ENCODE measurements at places on chromosomes 5 and 9.

- DNase-seq, result peak; percentile 80
Measured at GRCh38 chr9:21709464-21710058, 92.9 kb upstream of the MTAP start.

DNA sequence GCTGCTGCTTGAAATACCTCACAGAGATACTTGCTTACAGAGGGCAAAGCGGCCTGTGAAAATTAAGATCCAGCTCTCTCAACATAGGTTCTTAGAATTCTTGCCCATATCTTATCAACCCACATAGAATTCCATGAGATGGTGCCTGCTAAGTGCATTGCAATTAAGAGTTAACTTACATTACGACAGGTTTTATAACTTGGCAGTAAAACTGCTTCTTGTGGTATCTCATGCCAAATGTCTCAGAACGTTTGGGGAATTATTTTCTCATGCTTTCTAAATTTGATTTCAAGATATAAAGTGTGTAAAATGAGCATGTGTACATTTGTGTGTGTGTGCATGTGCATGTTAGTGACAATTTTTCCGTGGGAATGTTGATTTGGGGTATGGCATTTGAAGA, 261.2 kb downstream of the SAXO1 start:
- DNase-seq, result no peak

- DNase-seq, result no peak
Measured at GRCh38 chr5:35776757-35777156, 79.9 kb upstream of the IL7R start.

DNA sequence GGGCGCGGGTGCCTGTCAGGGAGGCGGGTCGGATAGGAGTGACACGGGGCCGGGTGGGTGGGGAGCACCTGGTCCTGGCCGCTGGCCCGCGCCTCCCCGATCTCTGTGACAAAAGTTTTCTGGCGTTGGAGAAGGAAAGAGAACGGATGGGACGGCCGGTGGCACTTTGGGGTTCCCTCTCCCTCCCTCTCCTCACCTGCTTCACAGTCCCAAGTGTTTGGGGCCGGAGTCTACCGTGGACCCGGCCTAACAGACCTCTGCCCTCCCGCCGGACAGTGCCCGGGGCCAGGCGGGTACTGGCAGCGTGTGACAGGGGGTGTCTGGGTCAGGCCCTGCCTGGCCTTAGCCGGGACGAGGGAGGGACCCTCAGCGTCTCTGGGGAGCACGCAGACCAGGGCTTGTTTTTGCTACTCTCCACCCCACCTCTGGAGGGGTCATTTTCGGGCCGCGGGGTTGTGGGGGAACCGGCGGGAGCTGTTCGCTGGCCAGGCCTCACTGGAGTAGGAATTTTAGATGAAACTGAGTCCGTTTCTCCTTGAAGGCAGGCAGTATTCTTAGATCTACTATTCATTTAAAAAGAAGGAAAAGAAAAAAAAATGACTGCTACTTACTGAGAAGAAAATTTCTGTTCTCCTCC, 1.7 kb downstream of the PRDM6 start:
- no peak for DNase-seq

DNA sequence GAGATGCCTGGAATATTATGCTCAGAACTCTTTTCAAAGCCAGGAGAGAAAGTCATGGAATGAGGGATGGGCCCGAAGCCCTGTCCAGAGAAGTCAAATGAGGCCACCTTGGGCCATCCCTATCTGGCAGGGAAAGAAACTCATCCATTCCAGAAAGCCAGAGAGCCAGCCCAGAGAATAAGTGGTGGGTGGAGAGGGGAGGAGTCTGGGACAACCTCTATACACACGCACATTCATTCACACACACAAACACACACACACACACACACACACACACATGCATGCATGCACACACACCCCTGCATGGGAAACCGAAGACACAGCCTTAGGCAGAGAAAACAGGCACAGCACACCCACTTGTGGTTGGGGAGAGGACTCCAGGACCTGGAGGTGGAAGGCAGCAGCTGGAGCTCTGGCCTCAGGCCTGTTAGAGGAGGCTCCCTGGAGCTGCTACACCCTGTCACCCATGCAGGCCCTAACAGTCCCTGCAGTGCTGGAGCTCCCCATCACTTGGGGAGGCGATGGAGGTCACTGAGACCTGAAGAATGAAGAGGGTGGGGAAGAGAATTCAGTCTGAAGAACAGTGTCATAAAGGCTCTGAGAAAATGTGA, 38.0 kb downstream of the TGFBI start:
- DNase-seq, result no peak

GRCh38 chr9:129697656-129698253, 32.3 kb downstream of the PRRX2 start:
- DNase-seq, result peak; percentile 71

DNA sequence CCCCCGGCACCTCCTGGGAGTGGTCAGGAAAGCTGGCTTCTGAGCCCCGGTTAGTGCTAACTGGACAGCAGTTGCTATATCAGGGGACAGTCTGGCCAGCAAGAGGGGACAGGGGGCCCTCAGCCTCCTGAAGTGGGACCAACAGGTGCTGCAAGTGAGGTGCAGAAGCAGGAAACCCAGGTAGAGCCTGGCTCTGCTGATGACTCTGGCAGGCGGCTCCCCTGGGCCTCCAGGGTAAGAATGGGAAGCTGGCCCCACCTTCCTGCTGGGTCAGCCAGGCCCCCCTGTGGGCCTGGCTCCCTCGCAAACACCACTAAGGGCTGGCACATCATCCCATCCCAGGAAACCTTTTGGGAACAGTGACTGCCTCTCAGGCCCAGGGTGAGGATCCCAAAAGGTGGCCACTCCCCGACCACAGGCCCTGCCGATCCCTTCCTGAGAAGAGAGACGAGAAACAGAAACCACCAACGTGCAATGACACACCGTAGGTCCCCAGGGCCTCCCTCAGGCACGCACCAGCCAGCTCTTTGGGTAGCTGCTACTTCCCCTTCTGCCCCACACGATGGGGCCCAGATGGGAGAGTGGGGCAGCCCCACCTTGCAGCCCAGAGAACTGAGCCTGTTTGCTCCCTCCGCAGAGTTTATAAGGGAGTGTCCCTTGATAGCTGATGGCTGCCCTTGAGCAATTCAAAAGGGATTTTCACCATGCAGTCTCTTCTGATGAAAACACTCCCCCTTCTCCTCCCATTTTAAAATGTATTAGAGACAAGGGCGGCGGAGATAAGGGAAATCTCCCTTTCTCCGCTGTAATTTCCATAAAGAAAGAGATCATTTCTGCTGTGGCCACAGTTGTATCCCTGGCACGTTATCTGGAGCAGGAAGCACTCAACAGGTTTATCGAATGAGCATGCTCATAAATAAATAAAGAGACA, 76.8 kb downstream of the STK10 start:
- DNase-seq, result peak; percentile 93

DNA sequence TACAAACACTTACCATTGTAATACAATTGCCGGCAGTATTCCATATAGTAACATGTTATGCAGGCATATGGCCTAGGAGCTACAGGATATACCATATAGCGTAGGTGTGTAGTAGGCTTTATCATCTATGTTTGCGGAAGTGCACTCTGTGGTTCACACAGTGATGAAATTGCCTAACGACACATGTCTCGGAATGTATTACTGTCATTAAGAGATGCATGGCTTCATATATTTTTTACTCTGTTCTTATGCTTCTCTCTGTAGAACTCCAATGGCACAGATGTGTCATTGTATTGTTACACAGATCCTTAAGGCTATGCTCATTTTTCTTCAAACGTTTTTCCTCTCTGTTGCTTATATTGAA, 19.2 kb upstream of the ANKRD18A start:
- no peak for DNase-seq

DNA sequence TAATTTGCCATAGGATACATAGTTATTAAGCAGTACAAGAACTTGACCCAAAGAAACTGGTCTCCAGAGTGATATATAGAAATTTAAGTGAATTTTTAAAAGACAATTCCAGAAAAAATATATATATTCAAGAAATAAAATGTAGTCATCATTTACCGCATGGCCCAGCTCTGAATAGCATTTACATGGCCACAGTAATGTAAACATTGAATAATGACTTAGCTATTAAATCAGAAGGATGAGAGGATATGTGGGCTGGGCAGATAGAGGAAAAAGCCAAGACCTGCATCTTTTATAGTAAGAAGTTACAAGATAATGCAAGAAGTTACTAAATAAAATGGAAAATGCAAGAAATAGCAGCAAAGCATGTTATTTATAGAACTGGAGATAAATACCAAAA, 405.2 kb upstream of the WWC1 start:
- DNase-seq, result no peak

DNA sequence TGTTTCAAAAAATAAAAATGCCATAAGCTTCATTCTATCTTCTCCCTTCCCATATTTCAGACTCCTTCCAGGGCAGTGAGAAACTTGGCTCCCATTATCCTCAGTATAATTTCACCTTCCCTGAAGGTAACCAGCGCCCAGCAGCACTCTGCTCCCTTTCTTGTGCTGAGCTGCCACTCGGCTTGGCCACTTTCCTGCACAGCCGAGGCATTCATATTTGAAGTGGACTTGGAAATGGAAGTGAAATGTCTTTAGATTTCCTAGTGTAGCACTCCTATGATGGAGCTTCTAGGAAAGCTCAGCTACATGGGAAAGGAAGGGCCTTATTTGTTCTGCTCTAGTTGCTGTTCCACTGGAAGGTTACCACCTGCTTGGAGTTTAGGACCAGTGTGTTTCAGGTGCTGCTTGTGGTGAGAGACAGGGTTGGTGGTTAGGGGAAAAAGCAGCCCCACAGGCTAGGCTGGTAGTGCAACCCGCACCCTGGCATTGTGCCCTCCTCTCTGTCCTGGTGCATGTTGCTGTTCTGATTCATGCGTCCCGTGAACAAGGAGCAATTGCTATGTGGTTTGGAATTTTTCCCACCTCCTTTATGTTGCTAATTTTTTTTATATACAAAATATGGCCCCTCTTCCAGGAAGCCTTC, 53.8 kb downstream of the RAD23B start:
- no peak for DNase-seq

GRCh38 chr9:126675147-126675467, 61.4 kb downstream of the LMX1B start:
- DNase-seq, result no peak

- DNase-seq, result no peak
Measured at GRCh38 chr9:121261107-121261460, 6.9 kb upstream of the GSN start.

DNA sequence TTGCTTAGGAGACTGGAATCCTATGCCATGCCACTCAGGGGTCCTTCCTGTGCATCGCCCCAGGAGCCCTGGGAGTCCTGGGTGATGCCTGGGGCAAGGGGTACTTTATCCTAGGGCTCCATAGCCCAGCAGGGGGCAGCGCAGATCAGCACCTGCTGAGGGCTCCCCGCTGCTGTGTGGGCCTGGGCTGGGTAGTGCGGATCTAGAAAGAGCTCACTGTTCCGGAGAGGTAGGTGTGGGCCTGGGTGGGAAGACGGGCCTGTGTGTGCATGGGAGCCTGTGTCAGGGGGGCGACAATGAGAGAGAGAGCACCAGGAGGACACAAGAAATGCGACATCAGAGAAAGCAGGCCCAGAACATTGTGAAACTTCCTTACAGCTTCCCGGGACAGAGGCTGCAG, 11.4 kb upstream of the DAB2IP start:
- peak; percentile 71 for DNase-seq

DNA sequence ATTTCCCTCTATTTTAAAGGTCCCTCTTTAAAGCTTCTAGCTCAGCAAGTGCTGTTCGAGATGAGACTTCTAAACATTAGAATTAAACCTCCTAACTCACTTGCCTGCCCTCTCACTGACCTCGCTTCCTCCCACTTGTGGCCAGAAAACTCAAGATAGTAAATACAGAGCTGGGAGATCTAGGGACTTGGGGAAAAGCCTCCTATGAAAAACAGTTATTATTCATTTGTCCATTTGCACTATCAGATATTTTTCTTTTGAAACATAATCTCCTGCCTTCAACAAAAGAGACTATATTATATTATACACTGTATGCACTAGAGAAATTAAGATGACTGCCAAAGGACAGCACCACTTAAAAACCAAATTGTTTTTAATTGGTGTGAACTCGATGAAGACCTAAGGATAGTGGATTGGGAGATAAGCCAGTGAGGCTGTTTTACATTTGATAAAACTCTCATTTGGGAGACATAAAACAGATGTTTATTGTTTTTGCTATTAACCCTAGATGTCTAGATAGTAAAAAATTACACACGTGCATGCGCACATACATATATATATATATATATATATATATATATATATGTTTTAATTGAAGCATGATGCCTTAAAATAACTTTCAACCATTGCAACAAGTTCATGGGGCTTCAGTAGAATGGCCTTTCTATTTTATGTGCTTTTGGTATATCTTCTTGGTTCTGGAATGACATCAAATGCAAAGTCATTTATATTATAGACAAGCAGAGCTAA, 229.4 kb downstream of the ADAMTSL1 start:
- no peak for DNase-seq

GRCh38 chr9:104808035-104808614, 44.2 kb downstream of the NIPSNAP3B start:
- DNase-seq, result peak; percentile 8

DNA sequence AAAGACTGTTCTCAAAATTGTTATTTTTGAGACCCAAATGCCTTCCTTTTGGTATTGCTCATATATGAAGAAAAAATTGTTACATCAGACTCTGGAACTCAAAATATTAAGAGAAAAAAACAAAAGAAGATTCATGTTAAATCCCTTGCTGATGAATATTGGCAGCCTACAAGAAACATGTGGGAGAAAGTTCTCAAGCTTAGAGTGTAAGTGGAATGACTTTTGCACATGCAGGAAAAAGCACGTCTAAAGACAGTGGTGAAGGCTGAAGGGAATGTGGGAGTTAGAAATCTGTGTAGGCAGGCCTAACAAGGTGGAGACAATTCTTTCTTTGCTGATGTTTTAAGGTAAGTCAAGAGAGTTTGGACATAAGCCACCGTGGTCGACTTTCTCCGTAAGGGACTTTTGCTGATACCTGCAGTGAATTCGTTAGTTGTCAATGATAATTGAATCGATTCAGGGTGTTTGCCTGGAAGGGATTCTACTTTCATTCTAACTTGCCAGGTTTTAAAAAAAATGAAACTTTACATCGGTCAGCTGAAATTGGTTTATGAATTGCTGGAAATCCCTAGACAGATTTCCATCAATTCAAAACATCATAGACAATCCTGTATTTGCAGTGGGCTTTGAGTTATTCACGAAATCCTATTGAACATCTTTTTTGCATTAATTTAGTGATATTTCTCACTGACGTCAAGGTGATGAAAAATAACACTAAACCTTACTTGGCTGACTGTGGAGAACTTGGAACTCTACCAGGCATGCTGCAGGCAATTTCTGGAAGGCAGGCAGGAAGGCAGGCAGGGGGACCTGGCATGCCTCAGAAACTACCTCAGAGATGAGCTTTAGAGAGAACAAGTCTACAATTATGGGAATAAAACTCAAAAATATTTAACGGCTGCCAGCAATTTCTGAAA, 359.1 kb upstream of the ADAMTSL1 start:
- no peak for DNase-seq

Data from activated CD4-positive, alpha-beta T cell treated with anti-CD3 and anti-CD28 coated beads for 48 hours (primary cell).